ENCODE measurements at places on chromosomes 11 and 22.

DNA sequence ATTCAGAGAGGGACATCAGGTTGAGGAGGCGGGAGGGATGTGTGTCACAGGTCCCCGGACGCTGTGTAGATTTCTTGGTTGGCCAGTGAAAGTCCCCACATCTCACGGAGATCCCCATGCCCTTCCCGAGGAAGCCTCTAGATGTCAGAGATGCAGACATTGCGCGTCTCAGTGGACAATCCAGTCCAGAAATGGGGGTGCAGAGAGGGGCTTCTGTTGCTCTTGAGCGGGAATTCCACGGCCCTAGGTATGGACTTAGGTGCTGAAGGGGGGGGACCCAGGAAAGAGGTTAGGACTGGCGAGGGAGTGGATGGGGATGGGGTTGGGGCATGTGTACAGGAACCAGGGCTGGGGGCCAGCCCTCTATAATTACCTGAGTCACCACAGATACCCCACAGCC, 7.0 kb downstream of the THY1 start:
- no peak for DNase-seq

- no peak for DNase-seq
These were observed 298.8 kb downstream of the SWAP70 start for GRCh38 chr11:9962722-9963121.

DNA sequence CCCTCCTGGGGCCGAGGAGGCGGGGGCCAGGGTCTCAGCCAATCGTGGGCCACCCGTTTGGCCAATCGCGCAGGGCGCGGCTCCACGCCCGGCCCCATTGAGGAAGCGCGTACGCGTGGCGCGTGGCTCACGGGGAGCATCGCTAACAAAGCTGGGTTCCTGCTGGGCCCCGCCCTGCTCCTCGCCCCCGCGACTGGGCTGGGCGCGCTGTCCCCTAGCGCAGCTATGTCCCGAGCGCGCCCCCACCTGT, 614 bp upstream of the ASCL2 start:
- DNase-seq: no peak

GRCh38 chr11:113519989-113520613, 44.9 kb upstream of the DRD2 start:
- no peak for DNase-seq

DNA sequence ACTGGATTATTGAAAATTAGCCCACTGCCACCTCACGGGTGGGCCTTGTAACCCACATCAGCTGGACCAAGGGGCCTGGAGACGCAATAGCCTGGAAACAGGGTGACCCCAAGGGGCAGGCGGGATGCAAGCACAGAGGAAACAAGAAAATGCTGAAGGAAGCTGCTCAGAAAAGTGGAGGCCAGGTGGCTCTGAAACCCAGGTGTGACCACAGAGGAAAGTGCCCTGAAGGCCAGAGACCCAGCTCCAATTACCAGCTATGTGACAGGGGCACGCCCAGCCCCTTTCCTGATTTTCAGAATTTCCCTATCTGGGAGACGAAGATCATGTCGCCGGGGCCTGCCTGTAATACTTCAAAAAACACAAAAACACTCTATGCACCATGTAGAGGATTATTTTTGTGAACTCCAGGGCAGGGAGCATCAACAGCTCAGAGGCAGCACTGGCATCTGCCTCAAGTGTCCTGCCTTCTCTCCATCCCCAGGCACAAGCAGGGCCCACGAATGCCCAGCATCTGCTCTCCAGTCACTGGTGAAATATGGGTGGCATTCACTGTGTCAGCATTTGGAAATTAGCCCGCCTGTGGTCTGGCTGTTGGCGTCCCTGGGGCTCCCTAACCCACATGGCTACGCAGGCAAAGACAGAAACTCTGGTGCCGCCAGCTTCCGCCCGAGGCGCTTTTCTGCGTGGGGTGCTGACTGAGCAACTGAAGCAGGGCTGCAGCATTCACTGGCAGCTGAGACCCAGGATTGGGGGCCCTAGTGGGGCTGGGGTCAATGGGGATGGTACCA, 6.3 kb downstream of the KCNJ1 start:
- DNase-seq: peak; percentile 85

GRCh38 chr11:27926981-27927481, 180.9 kb downstream of the KIF18A start:
- peak; percentile 59 for DNase-seq

DNA sequence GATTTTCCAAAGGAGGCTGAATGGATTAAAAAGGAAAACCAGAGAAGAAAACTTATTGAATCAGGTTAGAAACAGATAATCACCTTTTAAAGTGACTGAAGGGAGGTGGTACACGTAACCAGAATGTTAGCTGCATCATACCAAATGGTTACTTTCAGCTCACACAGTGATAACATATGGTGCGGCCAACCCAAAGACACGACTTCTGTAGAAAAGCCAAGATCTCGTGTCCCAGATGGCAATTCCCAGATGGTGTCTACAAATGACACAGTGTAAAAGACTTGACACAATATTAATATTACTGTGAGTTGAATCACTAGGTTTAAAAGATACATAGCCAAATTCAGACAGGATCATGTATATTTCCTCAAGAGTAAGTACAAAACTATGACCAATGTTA, 5.2 kb downstream of the PPP2R1B start:
- DNase-seq: no peak

- no peak for DNase-seq
These were observed 1.6 kb downstream of the CECR2 start for GRCh38 chr22:17370766-17371432.

- no peak for DNase-seq
These were observed 30.7 kb upstream of the RBX1 start for GRCh38 chr22:40920526-40920925.

- peak; percentile 91 for DNase-seq
These were observed 23.2 kb downstream of the MED15 start for GRCh38 chr22:20530368-20531153.

- DNase-seq: peak; percentile 92
These were observed 49.3 kb downstream of the CABIN1 start for GRCh38 chr22:24060375-24060788.

DNA sequence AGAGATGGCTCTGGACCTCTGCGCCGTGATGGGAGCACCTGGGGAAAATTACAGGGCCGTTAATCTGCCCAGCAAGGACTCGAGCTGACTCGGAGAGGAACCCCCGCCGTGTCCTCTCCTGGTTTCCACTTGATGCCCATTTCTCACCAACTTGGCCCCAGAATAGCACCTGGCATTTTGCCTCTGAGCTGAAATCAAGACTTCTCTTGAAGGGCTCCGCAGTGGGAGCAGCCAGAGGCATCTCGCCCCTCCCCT, 19.0 kb upstream of the CABP7 start:
- DNase-seq: no peak

DNA sequence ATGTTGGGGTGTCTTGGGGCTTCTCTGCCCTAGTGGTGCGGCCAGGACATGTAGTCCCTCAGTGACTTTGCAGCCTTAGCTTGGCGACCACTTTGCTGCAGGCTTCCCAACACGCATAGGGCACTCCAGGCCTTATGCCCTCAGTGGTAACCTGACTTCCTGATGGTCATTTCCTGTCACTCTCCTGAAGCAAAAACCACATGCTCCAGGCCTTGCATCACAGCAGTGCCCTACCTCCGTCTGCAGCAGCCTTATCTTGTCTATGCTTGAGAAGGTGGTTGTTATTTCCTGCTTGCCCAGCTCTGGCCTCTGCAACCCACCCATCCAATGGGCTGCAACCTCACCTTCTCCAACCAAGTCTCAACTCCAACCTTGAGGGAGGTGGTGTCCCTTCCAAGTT, 33.4 kb upstream of the PISD start:
- no peak for DNase-seq

DNA sequence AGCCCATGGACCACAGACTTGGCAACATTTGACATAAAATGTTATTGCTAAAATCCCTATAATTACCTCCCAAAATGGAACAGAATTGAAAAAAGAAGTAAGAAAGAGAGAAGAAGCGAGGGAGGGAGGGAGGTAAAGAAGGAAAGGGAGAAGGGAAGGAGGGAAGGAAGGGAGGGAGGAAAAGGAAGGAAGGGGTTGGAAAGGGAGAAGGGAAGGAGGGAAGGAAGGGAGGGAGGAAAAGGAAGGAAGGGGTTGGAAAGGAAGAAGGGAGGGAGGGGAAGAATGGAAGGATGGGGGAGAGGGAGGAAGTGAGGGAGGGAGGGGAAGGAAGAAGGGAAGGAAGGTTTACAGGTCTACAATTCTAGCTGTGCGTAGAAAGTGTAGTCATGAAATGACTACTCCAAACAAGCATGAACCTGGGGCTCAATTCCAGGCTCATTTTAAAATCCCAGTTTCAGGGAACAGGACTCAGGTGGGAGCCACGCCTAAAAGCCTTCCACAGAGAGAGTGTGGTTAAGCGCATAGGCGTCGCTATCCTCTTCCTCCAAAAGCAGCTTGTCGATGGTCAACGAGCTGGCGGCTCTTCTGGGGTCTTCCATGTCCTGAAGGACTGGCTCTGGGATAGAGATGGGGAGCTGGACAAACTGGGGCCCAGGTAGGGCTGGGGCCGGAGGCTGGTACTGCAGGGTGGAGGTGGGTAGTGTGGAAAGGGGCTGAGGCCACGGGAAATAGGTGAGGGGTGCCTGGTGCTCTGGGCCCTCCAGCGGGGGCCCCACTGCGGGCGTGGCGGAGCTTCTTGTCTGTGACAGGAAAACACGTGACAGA, 25.1 kb downstream of the POU2AF1 start:
- DNase-seq: no peak

DNA sequence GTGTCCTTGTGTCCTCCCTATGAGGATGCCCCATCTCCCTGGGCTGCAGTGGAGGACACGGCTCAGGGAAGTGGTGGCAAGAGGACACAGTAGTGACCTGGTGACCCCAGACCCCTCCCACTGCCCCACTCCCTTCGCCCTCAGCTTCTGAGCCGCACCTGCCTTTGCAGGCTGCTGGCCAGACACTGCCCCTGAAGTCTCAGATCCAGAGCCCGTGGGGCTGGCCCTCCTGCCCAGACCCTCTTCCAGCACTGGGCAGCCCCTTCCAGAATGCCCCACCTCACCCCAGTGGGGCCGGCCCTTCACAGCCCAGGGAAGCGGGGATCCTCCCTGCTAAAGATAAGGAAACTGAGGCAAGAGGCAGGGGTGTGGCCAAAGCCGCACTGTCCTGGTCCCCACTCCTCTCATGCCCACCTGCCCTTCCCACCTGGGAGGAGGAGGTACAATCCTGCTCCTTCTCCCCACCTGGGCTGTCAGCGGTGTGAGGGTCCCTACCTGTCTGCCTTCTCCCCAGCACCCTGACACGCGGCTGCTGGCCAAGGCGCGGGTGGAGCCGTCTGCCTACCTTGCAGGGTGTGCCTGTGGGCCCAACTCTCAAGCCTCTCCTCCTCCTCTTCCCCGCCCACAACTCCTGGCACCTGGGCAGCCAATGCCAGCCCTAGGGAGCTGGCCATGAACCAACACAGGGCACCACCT, 17.3 kb downstream of the TRPM5 start:
- no peak for DNase-seq

- no peak for DNase-seq
These were observed 17.6 kb downstream of the F2 start for GRCh38 chr11:46736615-46737014.

- no peak for DNase-seq
These were observed 3.9 kb downstream of the TOLLIP start for GRCh38 chr11:1305501-1306056.

DNA sequence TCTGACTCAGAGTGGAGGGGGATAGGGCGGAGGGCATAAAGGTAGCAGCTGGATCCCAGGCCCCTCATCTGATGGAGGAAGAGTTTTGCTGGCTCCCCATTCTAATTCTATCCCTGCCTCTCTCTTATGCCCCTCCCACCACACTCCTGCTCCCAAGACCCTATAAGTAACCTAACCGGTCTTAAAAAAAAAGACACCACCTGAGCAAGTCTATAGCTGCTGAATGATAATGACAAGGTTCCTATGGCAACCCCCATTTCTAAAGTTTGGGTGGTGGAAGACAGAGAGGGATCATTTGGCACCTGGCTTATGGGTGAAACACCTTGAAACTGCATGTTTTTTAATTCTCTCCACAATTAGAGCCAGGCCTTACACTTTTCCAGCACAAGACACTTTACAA, 69.6 kb downstream of the LARGE1 start:
- no peak for DNase-seq

DNA sequence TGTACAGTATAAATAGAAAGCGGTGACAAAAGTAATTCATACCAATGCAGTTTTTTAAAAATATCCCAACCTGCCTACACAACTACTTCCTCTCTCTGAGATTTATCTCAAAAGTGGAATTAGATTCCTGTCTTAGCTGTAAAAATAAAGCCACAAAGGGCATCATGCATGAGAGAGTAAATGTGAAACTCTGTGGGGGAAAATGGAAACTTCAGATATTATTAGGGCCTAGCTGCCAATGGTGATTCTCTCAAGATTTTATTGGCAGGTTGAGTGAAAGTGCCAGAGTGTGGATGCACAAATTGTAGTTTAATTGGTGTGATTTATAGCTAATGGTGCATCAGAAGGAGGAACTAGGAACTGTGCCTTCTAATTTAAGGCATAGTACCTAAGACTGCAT, 356.9 kb upstream of the CCDC90B start:
- no peak for DNase-seq

- peak; percentile 52 for DNase-seq
These were observed 461 bp downstream of the TBC1D10A start for GRCh38 chr22:30326255-30326705.

- DNase-seq: no peak
These were observed 1.2 kb upstream of the TMEM45B start for GRCh38 chr11:129814244-129815014.

DNA sequence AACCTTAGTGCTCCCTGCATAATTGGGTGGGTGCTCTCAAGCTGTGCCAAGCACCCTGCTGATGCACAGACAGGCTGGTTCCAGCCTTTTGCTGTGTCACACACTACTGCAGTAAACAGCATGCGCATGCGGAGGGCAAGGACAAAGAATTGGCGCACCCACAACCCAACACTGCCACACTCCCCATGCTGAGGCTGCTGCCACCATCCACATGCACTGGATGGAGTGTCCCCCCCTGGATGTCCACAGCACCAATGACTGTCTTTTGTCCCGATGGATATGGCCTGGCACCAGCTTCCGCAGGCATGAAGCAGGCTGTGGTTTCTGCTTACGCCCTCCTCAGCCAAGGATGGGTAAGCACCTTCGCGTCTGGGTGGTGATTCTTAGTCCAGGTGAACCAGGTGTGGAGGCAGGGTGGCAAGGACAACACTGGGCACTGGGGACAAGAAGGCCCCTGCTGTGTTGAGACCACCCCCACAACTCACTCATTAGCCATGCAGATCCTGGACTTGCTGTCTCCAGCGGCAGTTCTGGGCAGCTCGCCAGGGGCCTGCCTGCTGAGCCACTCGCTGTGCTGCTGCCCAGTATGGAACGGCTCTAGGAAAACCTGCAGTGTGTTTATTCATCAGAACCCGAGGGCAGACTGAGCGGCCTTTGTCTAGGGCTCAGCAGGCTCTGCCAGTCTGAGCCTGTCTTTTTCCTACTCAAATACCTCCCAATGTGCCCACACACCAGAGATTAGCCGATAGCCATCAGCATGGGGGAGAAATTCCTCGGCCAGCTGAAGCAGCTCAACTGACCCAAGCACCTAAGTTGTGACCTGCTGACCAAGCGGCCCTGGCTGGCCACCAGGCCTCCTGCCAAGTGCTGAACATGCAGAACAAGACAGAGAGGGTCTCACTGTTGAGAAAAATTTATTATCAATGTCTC, 8.2 kb upstream of the NAP1L4 start:
- no peak for DNase-seq

GRCh38 chr11:19680829-19681368, 31.7 kb upstream of the NAV2 start:
- no peak for DNase-seq
